Stimulated activated CD4-positive, alpha-beta T cell treated with anti-CD3 and anti-CD28 coated beads, Interleukin-1b, Interleukin-23, amount 100 ng/mL, for 4 hours (primary cell): ENCODE measurements at places on chromosomes 7 and 10.
A peak's percentile ranks its signal among the peaks of the same experiment; 100 is the strongest.

GRCh38 chr10:70458329-70459060, 17.0 kb upstream of the NODAL start:
- DNase-seq: peak; percentile 53

DNA sequence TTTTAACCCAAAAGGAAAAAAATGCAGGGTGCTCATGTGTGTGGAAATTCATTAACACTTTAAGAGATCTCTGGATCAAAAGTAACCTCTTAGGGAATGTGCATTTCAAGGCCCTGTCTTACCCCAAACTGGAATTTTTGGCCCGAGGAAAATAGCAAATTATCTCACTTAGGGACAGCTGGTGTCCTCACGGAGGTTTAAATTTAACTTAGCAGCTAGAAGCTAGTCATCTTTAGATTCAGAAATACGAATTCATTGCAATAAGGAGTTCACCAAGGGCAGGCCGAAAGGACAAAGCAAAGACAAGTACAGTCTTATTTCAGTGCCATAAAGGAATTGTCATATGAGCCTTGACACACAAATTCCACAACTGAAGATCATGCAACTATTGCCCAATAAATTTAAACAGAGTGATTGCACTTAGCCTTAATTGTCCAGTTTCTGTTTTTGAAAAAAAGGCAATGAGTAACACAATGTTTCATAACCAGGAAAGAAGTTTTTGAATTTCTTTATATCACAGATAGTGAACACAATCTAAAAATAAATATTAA, 22.4 kb upstream of the SEMA3C start:
- no peak for DNase-seq

GRCh38 chr10:11898372-11899066, 75.4 kb downstream of the PROSER2 start:
- no peak for DNase-seq

DNA sequence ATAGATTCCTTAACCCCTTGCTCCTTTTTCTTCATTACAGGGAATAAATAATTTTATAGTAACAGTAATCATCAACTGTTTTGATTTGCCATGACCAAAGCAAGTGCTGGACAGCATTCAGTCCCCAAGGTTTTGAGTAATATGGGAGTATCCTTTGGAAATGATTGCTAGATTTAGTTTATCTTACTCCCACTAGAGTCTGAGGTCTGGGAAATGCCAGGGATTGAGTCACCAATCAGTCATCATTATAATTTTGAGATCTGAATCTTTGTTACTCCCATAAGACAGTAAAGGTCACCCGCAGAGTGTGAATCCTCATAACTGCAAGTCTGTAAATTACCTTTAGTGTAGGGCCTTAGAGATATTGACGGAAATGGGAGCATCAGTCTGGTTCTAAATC, 133.7 kb upstream of the SEMA3E start:
- no peak for DNase-seq

DNA sequence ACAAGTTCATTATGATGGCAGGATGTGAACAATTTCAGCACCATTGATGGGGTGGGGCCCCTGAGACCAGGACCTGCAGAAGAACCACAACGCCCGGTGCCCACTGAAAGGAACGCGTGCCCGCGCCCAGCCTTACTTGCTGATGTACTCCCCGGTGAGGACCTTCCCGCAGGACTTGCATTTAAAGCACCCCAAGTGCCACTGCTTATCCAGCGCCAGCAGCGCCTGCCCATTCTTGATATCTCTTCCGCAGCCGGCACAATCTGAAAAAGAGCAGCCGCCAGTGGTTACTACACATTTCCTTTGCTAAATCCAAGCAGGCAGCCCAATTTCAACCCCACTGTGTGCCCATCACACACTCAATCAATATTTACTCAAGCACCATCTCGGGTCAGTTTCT, 110.6 kb downstream of the ABLIM1 start:
- DNase-seq: no peak
